Fibroblast of villous mesenchyme (primary cell): ENCODE measurements at places on chromosomes 1 and 21. TPM values are rescaled to one million over a fixed set of nuclear protein-coding genes. Genes with fewer than 3 reads are reported as not detected.

CMPK1 gene
- total RNA-seq, result 78.0 and 120 TPM in 2 replicates

FAM167B gene
- 0.97 and 5.2 TPM in 2 replicates for total RNA-seq

USH2A gene
- total RNA-seq, result under 0.01 TPM in 2 replicates

LGR6 gene
- total RNA-seq, result not detected in 2 replicates

CFHR1 gene
- total RNA-seq, result 0.86 TPM in 1 of 2 replicates, not detected in the other

RAB29 gene
- total RNA-seq, result 22.2 and 43.2 TPM in 2 replicates

TFF2 gene
- total RNA-seq, result not detected in 2 replicates
